ENCODE measurements at places on chromosomes 12 and 14. TPM values are rescaled to one million over a fixed set of nuclear protein-coding genes. Genes with fewer than 3 reads are reported as not detected.
A peak's percentile ranks its signal among the peaks of the same experiment; 100 is the strongest.

DNA sequence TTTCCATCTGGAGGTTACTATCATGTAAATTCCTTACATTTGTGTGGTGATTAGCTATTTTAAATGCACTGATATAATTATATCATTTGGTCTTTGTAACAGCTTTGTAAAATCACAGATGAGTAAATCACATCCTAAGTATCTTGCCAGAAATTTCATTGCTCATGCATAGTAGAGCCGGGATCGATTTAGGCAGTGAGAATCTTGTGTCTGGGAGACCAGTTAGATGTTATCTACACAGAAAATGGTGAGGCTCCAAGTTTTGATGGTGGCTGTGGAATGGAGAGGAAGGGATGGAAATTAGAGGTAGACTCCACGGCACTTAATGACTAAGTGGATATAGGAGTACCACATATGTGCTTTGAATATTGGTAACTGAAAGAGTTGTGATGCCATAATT lies 156.3 kb downstream of the MSRB3 start:
- DNase-seq = no peak

DNA sequence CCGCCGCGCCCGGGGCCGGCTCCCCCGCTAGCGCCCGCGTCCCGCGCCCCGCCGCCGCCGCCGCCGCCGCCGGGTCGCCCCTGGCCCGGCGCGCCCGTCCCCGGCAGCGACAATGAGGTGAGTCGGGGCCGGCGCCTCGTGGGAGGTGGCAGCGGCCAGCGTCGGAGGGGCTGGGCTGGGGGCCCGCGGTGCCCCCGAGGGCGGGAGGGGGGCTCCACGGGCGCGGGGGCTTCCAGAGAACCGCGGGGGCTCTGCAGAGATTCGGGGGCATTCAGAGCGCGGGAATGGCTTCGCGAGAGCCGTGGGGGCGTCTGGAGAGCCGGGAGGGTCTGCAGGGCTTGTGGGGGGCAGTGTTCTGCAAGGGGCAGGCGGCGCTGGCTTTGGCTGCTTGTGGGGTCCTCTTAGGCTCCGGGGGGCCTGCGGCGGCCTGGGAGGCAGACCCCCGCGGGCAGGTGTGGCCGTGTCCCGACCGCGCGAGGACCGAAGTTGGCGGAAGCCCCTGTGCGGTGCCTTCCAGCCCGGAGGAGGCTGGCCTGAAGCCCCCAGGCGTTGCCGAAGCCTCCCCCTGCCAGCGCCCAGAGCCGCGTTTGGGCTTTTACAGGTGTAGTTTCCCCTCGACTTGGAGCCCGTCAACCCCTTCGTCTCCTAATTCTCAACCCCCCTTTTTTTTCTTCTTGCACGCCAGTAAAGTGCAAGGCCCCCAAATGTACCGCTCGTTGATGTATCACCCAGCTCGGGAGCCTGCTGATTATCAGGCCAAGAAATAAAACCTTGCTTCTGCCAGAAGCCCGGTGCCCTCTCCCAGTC lies 93.1 kb upstream of the EVL start:
- DNase-seq = no peak

GRCh38 chr14:39459795-39460478 lies 27.7 kb upstream of the FBXO33 start:
- DNase-seq = no peak

Gene OR4K2
- not detected for total RNA-seq

Gene OTUB2
- total RNA-seq = 0.53 TPM

Gene RARG
- 25.0 TPM for total RNA-seq

Gene DPF3
- 3.2 TPM for total RNA-seq

Gene RPS6KA5
- total RNA-seq = 8.8 TPM

DNA sequence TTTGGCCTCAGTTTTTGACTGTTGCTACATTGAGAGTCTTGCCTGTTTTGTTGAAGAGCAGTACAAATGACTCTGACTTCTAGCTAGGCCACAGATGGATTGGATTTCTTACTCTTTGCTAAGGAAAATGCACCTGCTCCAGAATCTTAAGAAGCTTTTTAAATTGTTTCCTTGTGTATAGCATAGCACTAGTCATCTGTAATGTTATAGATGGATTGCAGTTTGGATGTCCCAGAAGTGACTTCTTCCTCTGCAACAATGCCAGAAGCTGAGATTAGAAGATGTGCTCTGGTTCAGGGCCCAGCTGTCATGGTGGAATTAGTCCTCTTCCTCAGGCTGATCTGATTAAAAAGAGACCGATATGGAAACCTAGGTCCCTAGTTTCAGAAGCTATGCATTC lies 67.9 kb downstream of the DAAM1 start:
- DNase-seq = no peak

DNA sequence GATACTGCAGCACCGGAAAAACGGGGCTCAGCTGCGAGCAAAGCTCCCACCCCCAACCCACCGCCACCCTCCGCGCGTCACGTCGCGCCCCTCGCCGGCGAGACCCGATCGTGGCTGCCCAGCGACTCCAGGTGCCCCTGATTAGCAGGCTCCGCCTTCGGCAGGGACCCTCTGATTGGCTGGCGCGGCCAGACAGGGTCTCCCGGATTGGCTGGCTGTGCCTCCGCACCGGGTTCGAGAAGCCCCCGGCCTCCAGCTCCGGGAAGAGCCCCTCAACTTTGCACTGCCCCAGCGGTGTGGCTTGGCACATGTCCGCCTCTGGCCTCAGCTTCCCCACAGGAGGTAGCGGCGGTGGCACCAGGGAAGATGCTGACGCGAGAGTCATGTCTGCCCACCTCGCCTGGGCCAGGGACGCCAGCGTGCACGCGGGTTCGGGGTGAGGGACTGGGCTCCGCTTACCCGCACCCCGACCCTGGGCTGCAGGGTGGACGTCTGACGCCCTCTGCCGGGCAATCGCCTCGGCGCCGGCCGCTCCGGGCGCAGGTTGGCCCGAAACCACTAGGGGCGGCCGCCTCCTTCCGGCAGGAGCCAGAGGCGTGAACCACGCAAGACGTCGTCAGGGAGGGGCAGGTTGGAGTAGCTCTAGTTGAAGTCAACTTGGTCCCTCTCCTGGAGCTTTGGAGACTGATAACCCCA lies 498 bp upstream of the RHOF start:
- DNase-seq = peak; percentile 81

Gene TOMM20L
- total RNA-seq = not detected

- DNase-seq = no peak
These were observed 2.6 kb upstream of the RIN3 start for GRCh38 chr14:92510972-92511371.

DNA sequence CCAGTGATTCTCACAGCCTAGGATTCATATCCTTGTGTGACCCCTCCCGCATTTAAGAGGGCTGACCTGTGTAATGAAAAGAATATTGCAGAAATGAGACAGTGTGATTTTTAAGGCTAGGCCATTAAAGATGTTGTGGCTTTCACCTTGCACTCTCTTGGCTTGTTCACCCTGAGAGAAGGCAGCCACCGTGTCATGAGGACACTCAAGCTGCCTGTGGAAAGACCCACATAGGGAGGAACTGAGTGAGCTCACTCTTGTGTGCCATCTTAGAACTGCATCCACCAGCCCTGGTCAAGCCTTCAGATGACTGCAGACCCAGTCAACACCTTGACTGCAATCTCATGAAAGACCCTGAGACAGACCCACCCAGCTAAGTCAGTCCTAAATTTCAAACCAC lies 46.3 kb upstream of the TMPO start:
- no peak for DNase-seq

- no peak for DNase-seq
These were observed 554 bp upstream of the DEGS2 start for GRCh38 chr14:100159865-100160533.

GRCh38 chr12:26096036-26096435 lies 28.8 kb downstream of the BHLHE41 start:
- DNase-seq = no peak

GRCh38 chr12:70469221-70469820 lies 103.2 kb downstream of the KCNMB4 start:
- DNase-seq = no peak

GRCh38 chr12:89951694-89952060 lies 243.0 kb upstream of the ATP2B1 start:
- DNase-seq = no peak

Gene CLEC1B
- total RNA-seq = not detected

- no peak for DNase-seq
These were observed 12.3 kb upstream of the LMO3 start for GRCh38 chr12:16618256-16618655.

Gene STAC3
- 0.59 TPM for total RNA-seq

Gene DLK1
- total RNA-seq = not detected

- DNase-seq = no peak
These were observed 482 bp downstream of the TMEM30B start for GRCh38 chr14:61280526-61281185.

GRCh38 chr14:96739200-96739910 lies 57.8 kb upstream of the VRK1 start:
- DNase-seq = no peak

Gene POTEG
- not detected for total RNA-seq

Gene ANO4
- 0.17 TPM for total RNA-seq

DNA sequence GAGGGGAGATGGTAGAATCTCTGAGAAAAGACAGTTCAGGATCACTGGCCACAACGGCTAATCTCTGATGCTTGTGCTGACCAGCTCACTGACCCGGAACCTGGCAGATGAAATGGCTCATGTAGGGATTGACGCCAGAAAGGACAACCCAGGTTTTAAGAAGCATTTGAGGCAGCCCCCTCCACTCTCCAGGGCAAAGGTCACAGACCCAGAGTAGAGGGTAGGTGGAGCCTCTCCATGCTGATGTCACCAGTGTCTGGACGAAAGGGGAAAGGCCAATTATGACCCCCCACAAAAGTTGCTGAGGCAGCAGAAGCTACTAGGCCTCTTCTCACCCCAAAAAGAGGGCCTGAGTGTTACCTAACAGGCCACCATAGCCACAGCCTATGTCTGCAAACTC lies 1.2 kb downstream of the METTL1 start:
- no peak for DNase-seq

Gene GLT8D2
- total RNA-seq = 2.7 TPM

- DNase-seq = peak; percentile 28
These were observed 112.9 kb downstream of the HMGA2 start for GRCh38 chr12:65937161-65937641.

- DNase-seq = no peak
These were observed 42.7 kb upstream of the CRACR2A start for GRCh38 chr12:3795492-3796133.

Gene KRT74
- not detected for total RNA-seq

GRCh38 chr14:105097794-105098127 lies 32.5 kb upstream of the GPR132 start:
- DNase-seq = no peak
